ENCODE measurements at places on chromosomes 5 and 9.

DNA sequence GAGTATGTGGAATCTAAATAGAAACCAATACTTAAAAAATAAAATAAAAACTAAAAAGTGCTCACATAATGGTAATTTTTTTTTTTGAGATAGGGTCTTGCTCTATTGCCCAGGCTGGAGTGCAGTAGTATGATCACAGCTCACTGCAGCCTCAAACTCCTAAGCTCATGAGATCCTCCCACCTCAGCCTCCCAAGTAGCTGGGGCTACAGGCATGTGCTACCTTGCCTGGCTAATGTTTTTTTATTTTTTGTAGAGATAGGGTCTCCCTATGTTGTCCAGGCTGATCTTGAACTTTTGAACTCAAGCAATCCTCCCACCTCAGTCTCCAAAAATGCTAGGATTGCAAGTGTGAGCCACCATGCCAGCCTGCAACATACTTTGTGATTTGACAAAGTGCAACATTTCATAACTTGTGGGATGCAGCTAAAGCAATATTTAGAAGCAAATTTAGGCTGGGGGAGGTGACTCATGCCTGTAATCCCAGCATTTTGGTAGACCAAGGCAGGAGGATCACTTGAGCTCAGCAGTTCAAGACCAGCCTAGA lies 18.4 kb downstream of the AP3B1 start:
- DNase-seq = no peak

GRCh38 chr5:131394128-131394527 lies 130.3 kb downstream of the CDC42SE2 start:
- DNase-seq = no peak

- no peak for DNase-seq
Measured at GRCh38 chr5:57531333-57531732, 48.7 kb upstream of the ACTBL2 start.

DNA sequence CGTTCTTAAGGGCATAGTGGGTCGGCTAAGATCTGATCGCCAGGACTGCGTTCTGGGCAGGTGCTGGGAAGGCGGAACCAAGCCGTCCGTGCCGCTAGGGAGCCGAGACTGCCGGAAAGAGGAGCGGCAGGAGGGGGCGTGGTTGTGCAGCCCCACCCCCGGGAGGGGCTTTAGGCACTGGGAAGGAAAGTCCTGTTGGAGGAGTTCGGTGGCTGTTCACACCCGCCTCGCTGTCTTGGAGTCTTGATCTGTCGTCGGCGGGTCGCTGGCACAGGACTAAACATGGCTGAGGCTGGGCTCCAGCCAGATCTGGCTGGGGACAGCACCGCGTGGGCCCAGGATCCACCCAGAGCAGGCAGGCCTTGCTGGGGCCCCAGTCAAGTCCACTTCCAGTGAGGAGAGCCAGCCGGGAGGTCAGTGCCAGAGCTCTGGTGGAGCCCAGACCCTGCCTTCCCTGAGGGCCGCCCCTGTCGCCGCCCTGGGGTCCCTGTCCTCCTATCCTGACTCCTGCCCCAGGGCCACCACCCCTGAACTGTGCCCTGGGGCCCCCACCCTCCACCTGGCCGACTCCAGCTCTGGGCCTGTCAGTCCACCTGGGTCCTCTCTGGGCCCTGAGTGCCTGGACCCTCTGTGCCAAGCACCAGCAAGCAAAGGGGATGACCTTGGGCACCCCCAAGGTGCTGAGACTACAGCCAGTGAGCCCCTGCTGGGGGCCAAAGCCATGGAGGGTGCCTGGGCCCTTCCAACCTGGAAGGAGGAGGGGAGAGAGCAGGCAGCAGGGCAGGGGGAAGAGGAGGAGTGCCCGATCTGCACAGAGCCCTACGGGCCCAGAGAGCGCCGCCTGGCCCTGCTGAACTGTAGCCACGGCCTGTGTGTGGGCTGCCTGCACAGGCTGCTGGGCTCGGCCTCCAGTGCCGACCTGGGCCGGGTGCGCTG lies 4.5 kb downstream of the RNF208 start:
- DNase-seq = no peak

DNA sequence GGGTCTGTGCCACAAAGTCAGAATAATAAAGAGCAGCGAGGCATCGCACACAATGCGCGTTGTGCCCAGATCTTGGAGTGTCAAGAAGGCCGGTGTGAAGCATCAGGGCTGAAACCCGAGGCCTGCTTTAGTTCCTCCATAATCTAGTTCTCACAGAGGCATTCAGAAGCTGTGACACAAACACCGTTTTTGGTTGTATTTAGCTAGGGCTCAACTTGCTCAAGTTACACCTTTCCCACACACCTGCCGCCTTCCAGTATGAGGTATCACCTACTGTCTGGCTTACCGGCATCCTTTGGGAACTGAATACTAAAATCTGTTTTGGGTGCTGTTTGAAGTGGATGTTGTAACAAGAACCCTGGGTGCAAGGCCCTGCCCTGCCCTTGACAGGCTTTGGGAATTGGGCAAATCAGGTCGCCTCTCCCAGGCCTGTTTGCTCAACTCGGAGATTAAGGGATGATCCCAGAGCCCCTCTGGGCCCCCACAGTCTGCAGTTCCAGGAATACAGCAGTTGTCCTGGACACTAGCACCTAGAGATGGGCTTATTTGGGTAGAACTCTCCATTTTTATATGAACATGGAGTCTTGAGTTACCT lies 27.0 kb downstream of the SLC25A25 start:
- no peak for DNase-seq

GRCh38 chr5:103758996-103759395 lies 196.4 kb upstream of the NUDT12 start:
- DNase-seq = no peak

GRCh38 chr9:107337676-107338590 lies 54.9 kb downstream of the RAD23B start:
- DNase-seq = no peak

- no peak for DNase-seq
Measured at GRCh38 chr9:134938346-134939079, 20.8 kb upstream of the FCN1 start.

- DNase-seq = no peak
Measured at GRCh38 chr5:68251804-68252522, 36.4 kb downstream of the PIK3R1 start.

DNA sequence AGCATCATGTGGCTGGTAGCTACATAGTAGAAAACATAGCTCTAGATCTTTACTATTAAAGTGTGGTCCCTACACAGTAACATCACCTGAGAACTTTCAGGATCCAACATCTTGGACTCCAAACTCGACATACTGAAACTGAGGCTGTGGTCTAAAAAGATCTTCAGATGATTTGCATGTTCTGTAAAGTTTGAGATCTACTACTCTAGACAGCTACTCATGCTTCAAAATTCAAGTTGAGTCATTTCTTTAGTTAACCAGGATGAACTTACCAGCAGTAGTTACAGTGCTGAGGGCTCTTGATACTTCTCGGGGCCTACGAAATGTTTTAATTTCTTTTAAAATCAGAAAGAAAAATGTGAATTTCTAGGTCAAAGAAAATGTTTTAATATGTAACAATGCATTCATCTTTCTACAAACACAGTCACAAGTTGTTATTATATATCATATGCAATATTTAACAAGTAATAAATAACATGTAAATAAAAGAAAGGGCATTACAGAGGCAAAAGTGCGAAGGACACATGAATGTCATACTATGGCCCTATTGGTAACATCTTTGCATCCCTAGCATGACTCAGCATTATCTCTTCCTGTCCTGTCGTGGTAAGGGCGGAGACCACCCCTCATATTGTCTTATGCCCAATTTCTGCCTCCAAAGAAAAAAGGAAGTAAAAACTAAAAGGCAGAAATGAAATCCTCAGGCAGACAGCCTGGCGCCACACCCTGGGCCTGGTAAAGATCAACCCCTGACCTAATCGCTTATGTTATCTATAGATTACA lies 563.9 kb upstream of the TLE4 start:
- no peak for DNase-seq

DNA sequence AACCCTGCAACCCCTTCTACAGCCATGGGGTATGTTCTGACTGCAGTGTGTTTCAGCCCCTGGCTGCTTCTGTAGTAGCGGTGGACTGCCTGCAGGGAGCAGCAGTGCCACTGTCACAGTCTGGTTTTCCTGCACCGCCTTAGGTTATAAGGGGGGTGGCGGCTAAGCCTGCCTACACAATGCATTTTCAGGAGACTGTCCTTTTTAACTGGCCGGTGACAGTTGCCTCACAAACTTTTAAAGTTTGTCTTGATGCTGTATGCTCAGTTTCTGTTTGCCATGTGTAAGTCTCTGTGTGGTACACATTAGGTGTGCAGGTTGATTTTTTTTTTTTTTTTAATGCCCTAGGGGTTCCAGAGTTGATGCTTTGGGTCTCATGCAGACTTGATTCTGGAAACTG lies 53.0 kb downstream of the NUP214 start:
- DNase-seq = peak; percentile 65

DNA sequence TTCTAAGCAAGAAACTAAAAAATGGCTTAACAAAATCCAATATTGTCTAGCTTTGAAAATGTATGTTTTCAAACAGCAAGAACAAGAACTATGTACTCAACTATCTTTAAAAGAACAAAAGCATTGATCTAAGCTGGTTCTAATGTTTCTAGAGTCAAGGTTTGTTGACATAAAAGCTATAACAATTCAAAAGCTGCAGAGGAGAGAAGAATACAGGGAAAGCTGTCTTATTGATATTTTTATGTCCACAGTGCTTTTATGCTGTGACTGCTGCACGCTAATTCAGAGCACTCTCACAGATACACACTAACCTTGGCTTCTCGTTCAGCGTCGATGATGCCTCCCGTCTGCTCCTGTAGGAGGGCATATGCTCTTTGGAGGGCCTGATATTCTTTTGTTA lies 129.5 kb upstream of the DPYSL3 start:
- DNase-seq = no peak
